ENCODE measurements at places on chromosomes 11 and 22.

DNA sequence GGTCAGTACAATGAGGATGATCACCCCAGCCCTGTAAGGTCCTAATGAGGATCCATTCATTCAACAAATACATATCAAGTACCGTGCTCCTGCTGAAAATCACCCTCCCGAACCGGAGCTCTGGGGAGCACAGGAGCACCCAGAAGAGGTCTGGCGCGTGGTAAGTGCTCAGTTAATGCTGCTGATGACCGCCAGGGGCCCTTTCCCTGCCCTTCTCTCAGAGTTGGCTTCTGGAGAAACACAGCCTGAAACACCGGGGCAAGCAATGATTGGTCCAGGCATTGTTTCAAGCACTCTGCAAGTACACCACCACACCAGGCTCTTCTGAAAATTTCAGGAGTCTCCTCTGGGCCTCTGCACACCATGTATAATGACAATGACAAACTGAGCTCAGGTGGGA lies 3.8 kb upstream of the CCDC86 start:
- peak; percentile 44 for DNase-seq

- no peak for DNase-seq
Observed at GRCh38 chr11:83970061-83970671, 684.0 kb upstream of the CCDC90B start.

DNA sequence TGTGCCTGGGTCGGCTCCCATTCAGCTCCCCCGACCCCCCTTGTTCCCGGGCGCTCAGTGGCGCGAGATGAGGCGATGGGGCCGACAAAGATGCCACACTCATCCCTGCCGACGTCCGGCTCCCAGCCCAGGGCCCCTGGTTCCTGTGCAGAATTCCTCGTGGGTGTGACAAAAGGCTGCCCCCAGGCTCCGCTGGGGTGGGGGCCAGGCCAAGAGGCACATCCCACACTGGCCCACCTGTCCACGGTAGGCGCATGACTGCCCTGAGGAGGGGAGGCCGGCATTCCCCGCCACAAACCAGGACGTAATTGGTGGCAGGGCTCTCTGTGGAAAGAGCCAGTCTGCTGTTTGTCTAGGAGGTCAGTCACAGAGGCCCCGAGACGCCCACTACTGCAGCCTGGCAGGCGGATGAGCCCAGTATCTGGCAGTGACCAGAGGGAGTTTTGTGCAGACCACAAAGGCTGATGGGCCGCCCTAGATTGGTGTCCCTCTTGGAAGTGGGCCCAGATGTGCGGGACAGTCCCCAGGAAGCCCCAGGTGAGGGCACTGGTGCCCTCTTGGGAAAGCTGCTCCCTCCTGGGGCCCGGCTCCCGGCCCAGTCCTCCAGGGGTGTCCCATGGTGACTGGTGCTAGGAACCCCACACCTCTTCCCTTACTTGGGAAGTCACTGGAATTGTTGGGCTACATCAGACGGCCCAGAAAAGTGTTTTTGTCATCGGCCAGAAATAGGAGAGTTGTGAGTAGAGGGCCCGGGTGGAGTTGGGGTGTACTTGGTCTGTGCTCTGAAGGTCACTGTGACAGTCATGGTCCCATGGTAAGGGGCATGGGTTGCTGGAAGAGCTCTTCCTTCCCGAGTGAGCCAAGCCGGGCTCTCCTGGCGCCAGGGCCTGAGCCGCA lies 5.8 kb downstream of the CCND1 start:
- peak; percentile 28 for DNase-seq

GRCh38 chr11:34523053-34523452 lies 9.5 kb upstream of the ELF5 start:
- no peak for DNase-seq

GRCh38 chr11:130168105-130168504 lies 8.5 kb downstream of the ST14 start:
- no peak for DNase-seq

DNA sequence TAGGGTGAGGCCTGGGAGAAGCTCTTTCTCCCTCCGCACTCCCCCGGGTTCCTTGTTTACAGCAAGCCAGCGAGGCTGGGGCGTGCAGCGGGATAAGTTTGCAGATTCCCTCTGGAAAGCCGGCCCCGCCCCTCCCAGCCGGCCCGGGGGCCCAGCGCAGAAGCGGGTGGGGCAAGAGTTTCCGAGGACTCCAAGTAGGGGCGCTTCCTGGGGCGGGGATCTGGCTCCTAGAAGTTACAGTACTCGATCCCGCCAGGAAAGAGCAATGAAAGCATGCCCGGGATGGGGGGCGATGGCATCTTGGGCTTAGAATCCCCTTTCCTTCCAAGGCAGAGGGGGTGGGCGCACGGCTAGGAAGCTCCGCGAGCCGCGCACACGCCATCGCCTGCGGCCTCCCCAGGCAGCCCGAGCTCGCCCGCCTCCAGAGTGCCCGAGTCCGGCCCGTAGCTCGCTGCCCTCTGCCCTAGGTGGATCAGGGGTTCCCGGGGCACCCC lies 385 bp downstream of the TST start:
- DNase-seq, result peak; percentile 69

GRCh38 chr11:78691215-78691614 lies 116.6 kb upstream of the NARS2 start:
- DNase-seq, result no peak
